ENCODE measurements at places on chromosomes 1 and 21. TPM values are rescaled to one million over a fixed set of nuclear protein-coding genes. Genes with fewer than 3 reads are reported as not detected.

Gene BMP8B
- 0.43 TPM for total RNA-seq

Gene AGRN
- total RNA-seq: 35.8 TPM

Gene NUP210L
- total RNA-seq: not detected

Gene CNR2
- 0.02 TPM for total RNA-seq

Gene IGSF21
- not detected for total RNA-seq

Gene GBP1
- total RNA-seq: 38.3 TPM

- peak; percentile 15 for DNase-seq
Measured at GRCh38 chr1:60069691-60070090, 3.9 kb downstream of the C1orf87 start.

DNA sequence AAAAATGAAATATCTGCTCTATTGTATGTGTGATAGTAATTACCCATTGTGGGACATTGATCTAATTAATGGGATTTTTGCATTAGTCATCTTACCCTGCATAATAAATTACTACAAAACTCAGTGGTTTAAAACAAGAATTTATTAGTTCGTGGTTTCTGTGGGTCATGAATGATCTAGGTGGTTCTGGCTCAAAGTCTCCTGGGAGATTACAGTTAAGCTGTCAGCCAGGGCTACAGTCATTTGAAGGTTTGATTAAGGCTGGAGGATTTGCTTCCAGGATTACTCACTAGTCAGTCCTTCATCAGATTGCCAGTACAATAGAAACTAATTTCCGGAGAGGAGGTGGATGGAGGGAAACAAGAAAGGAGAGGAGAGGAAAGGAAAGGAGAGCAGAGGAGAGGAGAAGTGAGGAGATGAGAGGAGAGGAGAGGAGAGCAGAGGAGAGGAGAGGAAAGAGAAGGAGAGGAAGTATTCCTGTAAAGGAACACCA is 60.4 kb upstream of the TNFSF4 start:
- no peak for DNase-seq

DNA sequence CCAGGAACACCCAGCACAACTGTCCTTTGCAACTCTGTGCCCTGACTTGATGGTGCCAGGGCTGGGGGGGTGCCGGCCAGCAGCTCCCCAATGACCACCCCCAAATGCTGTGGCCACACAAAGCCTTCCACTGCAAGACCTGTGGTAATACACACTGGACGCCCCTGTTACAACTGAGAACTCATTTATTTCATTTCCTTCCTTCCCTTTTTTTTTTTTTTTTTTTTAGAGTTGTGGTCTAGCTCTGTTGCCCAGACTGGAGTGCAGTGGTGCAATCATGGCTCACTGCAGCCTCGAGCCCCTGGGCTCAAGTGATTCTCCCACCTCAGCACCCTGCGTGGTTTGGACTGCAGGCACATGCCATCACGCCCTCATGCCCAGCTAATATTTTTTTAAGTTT is 25.2 kb downstream of the TP73 start:
- DNase-seq: no peak

DNA sequence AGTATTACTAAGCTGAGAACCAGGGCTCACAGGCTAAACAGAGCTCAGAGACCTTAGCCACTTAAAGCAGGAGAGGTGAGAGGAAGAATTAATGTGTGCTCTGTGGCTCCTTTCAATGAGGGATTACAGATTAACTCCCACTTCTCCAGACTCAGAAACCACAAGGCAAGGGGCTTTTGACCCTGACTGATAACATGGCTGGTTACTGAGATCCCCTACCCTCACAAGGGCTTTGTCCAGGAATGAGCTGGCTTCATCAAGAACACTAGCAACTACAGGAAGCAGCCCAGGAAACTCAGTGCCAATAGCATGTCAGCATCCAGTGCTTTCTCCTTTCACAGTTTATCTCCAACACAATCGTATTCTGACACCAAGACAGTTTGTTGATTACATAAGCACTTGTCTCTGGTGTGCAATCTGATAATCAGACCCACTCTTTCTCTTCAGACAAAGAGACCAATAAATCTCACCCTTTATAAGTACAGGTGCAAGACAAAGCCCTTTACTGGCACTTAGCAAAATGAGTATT is 38.8 kb downstream of the ERI3 start:
- DNase-seq: peak; percentile 59

GRCh38 chr1:111648806-111649205 is 29.2 kb downstream of the RAP1A start:
- no peak for DNase-seq

GRCh38 chr21:45959779-45960390 is 21.7 kb upstream of the COL6A1 start:
- no peak for DNase-seq

GRCh38 chr21:34846601-34847112 is 177.9 kb downstream of the CLIC6 start:
- DNase-seq: no peak

DNA sequence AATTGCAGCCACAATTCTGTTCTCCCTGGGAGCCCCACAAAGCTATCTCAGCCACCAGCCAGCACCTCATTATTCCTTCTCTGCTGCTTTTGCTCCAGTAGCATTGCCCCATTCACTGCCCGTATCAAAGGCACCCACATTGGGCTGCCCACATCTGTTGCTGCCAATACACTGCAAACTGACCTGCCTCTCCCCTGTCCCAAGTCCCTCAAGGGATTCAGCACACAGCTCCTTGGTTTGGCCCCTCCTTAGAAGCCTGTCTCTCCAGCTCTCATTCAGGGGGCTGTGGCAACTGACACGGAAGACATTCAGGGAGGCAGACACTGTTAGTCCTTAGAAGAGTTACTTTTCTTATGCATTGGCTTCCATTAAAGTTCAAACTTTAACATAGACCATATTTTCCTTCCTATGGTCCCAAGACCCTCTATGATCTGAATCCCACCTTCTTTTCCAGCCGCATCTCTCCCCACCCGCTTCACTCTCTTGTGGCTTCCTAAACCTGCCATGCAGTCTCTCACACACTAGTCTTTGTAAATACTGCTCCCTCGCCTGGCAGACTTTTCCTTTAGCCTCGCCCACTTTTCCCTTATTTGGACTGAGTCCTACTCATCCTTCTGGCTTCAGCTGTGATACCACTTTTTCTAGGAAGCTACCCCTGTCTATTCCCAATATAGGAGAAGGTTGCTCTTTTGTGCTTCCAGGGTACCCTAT is 19.3 kb upstream of the KLHDC8A start:
- DNase-seq: no peak

GRCh38 chr1:61904354-61904753 is 162.1 kb downstream of the PATJ start:
- no peak for DNase-seq

GRCh38 chr1:168360151-168361021 is 79.7 kb downstream of the TBX19 start:
- DNase-seq: peak; percentile 75

DNA sequence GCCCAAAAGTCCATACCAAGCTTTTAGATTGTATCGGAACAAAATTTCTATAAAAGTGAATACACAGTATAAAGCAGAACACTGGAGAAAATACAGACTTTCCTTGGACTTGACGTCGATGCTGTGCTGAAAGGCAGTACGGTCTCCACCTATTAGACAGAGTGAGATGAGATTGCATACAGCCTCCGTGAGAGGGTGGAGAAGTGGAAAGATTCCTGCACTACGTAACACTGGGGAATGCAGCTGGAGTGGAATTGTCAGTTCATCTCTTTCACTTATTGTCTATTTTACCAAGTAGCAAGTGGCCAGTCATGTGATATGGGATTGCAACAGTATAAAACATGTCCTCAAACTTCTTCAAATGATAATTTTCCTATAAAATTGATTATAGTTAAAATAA is 209.5 kb downstream of the ZP4 start:
- DNase-seq: no peak

DNA sequence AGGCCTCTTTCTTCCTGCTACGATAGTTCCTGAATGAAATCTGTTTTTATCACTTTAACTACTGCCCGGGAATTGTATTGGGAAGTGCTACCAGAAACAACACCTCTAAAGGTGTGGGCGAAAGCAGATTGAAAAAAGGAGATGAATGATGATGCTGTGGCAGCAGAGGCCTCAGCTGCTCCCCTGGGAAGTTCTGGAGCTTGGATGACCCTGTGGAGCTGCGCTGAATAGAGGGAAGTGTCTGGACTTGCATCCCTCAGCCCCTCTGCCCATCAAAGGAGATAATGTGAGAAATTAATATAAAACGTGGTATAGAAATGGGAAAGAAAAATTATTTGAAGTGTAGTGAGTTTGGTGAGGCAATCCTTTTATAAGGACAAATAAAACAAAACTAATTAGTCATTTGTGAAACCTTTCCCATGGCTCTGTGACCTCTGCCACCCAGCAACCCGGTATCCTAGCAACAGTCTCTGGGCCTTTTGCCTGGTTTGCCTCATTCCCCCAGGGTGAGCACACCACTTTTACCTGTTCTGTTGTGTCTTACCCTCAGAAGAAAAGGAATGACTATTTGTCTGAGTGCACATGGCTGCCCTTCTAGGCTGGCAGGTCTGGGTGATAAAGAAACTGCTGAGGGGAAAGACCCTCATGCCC is 21.3 kb downstream of the OVAAL start:
- DNase-seq: no peak

DNA sequence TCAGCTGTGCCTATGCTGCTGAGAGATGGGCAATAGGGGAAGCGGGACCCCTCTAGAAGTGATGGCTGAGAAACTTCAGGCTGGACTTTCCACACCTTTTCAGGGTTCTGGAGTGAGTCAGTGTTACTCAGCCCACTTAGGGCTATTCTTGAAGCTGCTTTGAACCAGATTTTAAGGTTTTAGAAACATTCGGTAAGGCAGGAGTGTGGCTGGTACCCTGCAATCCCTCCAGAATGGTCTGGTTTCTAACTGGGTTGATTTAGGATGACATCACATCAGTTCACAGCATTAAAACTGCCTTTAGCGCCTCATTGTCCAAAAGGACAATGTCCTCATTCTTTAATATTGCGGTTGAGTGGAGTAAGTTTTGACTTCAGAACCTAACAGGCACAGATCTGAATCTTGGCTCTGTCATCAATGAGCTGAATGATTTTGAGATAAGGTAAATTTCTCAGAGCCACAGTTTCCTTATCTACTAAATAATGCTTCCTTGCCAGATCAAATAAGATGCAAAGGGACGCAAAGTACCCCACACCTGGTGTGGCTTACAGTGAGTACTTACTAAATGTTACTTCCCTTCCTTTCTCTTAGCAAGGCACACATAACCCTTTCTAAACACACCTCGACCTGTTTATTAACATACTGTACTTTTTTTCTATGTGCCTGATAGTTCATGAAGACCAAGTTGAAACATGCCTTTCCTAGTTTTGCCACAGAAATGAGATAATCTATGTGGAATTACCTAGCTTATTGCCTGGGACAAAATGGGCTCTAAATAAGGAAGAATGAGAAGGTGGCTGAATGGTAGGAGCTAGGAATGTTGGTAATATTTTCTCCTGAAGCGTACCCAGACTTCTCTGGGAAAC is 209.8 kb downstream of the ROR1 start:
- no peak for DNase-seq

- DNase-seq: no peak
Measured at GRCh38 chr1:161728376-161729226, 7.3 kb downstream of the FCRLB start.

DNA sequence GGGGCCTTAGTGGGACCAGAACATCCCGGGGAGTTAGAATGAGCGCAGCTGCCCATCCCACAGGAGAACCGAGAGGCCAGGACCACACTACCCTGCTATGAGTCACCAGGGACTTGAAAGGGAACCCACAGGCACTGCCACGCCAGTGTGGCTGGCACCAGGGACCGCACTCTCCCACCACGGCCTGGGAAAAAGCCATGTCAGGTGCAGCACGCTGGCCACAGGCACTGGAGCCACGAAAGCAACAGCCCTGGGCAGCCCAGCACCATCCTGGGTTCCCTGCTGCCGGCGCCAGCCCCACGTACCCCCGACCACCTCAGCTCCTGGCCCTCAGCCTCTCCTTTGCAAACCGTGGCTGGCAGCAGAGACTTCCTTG is 14.1 kb upstream of the TMEM240 start:
- no peak for DNase-seq

GRCh38 chr1:99236756-99237155 is 27.5 kb upstream of the PLPPR4 start:
- no peak for DNase-seq

DNA sequence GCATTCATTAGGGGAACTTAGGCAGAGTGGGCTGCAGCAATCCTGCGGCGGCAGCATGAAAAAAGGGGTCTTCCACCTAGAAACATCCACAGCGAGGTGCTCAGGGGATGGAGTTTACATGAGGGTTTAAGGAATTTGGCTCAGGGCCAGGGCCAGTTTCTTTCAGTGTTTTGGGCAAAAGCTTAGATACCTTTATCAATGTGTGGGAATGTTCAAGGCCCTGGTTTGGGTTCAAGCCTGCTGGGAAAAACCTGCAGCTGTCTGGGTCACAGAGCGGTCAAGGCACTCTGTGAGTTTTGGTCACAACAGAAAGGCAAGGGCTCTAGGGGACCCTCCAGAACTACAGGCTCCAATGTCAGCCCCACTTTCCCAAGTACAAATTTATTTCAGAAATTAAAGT is 230.3 kb downstream of the DISC1 start:
- DNase-seq: no peak

DNA sequence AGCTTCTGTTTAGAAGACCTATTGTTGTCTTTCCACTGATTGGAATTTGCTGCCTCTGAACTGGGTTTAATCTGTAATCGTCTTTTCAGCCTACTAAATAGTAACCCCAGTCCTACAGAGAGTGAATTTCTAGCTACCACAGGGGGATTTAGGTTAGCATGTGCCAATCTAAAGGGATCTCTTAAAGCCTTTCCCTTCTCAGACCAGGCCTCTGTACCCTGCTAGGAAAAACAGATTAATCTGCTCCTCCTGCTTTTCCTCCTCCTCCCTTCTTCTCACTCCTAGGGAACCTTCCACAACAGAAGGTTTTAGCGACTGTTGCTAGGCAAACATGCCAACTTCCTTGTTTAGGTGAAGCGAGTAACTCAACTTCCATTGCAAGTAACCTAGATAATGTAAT is 1.3 kb upstream of the RC3H1 start:
- DNase-seq: peak; percentile 58

GRCh38 chr1:169466259-169467230 is 19.2 kb downstream of the SLC19A2 start:
- peak; percentile 73 for DNase-seq

GRCh38 chr1:55636696-55637095 is 421.5 kb upstream of the USP24 start:
- DNase-seq: no peak
